ENCODE measurements at places on chromosomes 4 and X.

- DNase-seq, result no peak
These were observed 656 bp upstream of the GSPT2 start for GRCh38 chrX:51742586-51742985.

DNA sequence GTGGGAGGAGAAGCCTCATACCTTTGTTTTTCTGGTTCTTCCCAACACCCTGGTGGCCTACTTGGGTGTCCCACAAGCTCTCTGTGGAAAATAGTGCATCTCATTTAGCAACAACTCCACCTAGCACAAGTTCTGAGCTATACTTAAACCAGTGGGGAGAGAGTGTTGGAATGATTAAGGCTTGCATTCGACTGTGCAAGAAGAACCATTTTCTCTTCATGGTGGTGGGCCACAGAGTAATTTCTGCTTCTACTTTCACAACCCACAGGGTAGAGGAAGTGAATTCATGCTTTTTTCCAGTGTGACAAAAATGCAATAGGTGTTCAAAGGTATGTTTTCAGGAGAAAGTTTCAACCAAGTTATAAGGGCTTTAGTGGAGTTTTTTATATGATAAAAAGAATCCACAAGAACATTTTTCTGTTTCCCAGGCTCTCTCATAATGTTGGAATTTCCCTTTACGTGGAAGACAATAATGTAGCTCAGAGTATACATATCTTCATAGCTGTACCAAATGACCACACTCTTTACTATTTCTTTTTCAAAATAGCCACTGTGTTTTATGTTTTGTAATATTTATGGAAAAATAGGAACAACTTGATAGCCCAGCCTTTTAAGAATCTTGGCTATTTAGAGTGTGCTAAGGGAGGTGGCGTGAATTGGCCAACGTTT, 80.3 kb upstream of the HHIP start:
- DNase-seq, result no peak

GRCh38 chr4:127441571-127441970, 191.2 kb upstream of the INTU start:
- no peak for DNase-seq

DNA sequence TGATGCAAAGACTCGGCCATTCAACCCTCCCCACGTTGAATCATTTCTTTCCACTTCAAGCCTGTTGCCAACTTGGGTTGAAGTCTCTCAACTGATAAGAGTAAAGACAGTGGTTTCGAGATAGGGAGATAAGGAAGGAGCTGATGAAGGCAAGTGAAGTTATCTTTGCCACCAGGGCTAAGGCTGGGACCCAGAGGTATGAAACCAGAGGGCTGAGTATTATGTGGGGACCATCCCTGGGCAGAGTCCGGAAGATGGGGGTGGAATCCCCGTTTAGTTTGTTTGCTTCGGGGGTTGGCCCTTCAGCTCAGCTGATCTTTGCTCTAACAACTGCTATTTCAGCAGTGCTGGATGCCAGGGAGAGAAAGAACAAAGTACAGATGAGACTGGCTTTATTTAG, 2.3 kb upstream of the XPNPEP2 start:
- DNase-seq, result no peak

GRCh38 chr4:23135792-23136645, 443.3 kb downstream of the GBA3 start:
- DNase-seq, result no peak

DNA sequence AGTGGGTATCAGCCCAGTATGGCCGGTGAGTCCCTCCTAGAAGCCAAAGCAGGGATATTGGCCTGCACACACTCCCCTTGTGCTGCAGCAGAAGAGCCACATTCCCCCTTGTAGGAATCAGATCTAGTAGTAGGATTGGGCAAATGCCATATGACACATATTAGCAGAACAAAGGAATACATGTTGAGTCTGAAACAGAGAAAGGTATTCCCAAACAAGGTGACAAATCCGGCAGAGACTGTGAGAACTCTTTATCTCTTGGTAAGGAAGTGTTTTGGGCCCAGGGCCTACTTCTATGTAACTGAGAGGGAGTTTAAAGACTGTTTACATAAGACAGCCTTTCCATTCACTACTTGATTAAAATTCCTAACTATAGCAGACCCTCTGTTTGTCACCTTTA, 1382.0 kb downstream of the FAM133A start:
- DNase-seq, result no peak

DNA sequence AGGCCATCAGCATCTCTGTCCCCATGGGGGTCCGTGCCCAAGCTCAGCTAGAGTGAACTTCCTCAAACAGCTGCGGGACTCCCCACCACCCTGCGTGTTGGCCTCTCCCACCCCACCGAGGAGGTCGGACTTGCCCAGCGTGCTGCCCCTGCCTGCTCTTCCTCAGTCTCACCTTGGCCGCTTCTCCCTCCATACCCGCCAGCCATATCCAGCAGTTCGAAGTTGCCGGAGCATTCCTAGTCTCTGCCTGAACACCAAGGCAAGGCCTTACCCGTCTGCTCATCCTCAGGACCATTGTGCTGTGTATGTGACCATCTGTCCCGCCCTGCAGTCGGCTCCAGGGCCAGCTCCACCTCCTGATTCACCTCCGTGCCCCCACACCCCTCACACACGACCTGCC, 84.5 kb downstream of the WFS1 start:
- DNase-seq, result no peak

GRCh38 chrX:129490330-129490729, 33.0 kb downstream of the SMARCA1 start:
- no peak for DNase-seq

DNA sequence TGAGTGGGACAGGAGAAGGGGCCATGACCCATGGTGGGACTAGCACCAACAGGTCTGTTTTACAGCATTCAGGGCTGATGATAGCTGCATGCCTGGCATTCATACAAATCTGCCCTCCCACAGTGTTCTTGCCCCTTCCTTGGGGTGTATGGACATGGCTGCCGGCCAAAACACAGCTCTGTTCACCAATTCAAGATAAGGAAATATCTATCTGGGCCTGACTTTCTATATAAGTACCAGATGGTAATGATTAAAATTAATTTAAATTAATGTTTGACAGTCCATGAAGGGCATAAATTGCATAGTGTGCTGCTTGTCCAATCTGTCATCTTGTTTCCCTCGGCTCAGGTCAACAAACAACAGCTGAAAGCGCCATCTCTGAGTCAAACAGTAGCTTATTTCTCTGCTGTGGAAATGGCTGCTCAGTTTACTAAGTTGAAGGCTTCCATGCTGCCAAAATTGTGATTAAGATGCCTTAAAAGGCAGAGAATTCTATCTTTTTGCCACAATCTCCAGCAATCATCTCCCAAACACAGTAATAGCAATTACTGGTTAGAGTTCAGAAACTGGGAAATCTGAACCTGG, 67.0 kb upstream of the TSPAN7 start:
- DNase-seq, result no peak

- no peak for DNase-seq
These were observed 63.2 kb upstream of the FBXW7 start for GRCh38 chr4:152599095-152599494.

DNA sequence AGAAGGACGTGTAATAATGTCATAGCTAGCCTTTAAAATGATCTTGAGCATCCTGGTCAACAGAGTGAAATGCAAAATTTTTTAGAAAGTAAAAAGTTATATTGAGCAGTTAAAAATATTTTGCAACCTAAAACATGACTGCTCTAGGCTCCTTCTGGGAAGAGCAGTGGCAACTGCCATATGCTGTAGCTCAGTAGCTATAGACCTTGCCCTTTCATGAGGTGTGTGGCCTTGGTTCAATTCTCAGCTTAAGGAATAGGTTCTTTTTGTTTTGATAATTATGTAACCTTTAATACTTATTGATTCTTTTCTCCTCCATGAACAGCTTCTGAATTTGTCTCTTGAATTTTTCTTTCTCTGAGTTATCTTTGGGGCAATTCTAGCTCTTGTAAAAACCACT, 105.0 kb downstream of the ARSJ start:
- no peak for DNase-seq

- no peak for DNase-seq
These were observed 220.5 kb upstream of the RPS6KA3 start for GRCh38 chrX:20487227-20487626.

GRCh38 chr4:151922811-151923210, 162.0 kb upstream of the GATB start:
- DNase-seq, result no peak

- no peak for DNase-seq
These were observed 37.0 kb upstream of the NOCT start for GRCh38 chr4:138978600-138978999.

GRCh38 chrX:117376460-117376859, 740.1 kb downstream of the KLHL13 start:
- DNase-seq, result no peak

DNA sequence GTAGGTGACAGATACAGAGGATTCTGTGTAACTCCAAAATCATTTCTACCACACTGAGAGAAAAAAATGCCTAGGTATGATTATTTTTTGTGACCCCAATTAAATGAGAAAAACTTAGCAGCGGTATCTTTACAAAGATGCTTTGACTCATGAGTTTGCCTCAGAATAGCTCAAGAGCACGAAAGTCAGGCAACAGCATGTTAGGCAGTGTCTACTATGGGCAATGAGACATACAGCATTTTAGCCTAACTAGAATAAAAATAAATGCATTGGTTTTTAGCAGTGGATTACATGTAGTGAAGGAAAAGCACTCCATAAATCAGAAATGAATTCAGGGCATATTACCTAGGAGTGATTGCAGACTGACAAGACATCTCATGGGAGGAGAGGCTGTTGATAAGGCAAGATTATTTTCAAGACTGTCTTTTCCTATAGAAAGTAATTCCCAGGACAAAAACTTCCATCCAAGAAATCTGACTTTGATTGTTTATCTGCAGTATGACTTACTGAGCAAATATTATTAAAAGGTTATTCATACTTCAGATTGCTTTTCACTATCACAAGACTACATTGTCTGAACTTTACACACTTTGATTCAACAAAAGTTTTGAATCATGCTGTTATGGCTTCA, 3.6 kb downstream of the ANXA10 start:
- no peak for DNase-seq

DNA sequence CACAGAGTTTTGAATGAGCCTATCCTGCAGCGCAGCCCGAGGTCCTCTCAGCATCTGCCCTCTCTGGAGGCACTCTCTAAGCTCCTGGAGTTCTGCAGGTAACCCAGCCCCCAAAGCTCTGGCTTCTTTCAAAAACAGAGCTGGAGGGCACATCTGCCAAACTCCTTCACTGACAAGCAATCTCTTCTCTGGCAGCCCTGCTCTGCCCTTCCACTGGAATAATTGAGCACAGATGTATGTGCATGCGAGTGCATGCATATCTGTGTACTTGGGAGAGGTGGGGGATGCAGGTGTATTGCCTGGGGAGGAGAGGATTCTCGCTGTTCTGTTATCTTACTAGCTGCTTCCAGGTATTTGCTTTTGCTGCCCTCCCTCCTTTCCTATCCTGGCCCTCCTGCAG, 22.2 kb upstream of the PLP1 start:
- DNase-seq, result no peak

DNA sequence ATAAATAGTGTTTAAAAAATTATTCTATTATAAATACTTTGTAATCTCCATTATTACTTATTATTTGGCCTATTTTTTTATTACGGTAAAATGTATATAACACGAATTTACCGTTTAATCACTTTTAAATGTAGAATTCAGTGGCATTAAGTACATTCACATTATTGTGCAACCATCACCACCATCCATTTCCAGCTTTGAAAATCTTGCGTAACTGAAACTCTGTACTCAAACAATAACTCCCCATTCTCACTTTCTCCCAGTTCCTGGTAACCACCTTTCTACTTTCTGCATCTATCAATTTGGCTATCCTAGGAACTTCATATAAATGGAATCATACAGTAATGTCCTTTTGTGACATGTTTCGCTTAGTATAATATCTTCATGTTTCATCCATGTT, 45.7 kb downstream of the PASD1 start:
- DNase-seq, result no peak

- DNase-seq, result no peak
These were observed 672.2 kb downstream of the TRAM1L1 start for GRCh38 chr4:116413222-116413621.

- no peak for DNase-seq
These were observed 346.8 kb upstream of the TECRL start for GRCh38 chr4:64756016-64756415.

DNA sequence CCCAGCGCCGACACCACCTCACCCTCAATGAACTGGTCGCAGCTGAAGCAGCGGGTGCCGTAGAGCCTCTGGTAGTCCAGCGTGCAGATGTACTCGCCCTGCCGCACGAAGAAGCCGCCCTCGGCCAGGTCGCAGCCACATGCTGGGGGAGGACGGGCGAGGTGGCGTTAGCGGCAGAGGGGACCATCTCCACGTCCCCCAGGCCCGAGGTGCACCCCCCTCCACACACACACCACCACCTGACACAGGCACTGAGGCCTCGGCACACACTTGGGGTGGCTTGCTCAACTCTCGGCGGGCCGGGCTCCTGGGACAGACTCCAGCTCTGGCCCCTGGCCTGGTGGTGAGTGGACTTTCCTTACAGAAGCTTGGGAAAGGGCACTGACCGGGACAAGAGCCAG, 61.5 kb downstream of the ABLIM2 start:
- DNase-seq, result no peak

DNA sequence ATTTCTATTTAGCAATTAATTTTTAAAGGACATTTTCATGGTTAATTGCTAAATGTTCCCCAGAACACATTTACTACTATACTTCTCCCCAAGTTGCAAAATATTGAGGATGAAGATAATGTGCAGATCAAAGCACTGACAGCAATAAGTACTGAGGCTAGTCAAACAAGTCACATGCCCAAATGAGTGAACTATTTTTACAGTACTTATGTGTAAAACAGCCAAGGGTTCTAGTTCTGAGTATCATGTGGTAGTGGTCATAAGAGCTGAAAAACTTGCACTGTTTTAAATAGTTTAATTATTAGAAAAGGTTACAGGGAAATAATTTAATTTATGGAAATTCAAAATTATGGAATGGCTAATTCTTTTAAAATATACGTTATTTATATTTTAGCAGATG, 3.8 kb downstream of the GALNTL6 start:
- DNase-seq, result no peak

- no peak for DNase-seq
These were observed 8.0 kb upstream of the ART3 start for GRCh38 chr4:76066546-76066945.

- no peak for DNase-seq
These were observed 1.2 kb upstream of the PDZD4 start for GRCh38 chrX:153831429-153832150.

- DNase-seq, result no peak
These were observed 200.9 kb downstream of the DHRSX start for GRCh38 chrX:2299871-2300270.

- DNase-seq, result peak; percentile 63
These were observed at the start of gene SEPTIN11 for GRCh38 chr4:76949276-76950051. SEPTIN11 (plus strand) TSS chr4:76949752; CDS start chr4:76949904, 152 bp downstream.

GRCh38 chr4:20271950-20272349, 20.2 kb downstream of the SLIT2 start:
- DNase-seq, result no peak

DNA sequence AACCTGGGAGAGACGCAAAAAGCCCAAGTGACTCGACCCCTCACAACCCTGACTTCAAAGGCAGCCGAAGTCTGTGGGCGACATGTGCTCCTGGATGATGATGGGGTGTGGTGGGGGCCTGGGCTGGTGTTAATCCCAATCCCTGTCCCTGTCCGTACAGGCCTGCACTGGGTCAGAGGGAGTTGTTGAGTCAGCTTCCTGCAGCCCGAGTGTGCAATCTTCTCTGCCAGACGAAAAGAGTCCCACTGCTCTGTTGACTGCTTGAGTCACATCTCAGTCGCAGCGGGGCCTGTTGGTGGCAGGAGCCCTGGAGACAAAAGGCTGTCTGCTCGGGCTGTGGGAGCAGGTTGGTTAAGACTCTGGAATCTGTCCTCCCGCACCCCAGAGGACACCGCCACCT, 10.3 kb downstream of the FAM3A start:
- no peak for DNase-seq

GRCh38 chr4:84028340-84028739, 470.8 kb downstream of the NKX6-1 start:
- DNase-seq, result no peak

GRCh38 chr4:108106186-108106585, 62.5 kb downstream of the LEF1 start:
- no peak for DNase-seq

Measured in stimulated activated CD4-positive, alpha-beta T cell treated with anti-CD3 and anti-CD28 coated beads, Interleukin-1b, Interleukin-23, amount 100 ng/mL, for 24 hours (primary cell).